ENCODE measurements at places on chromosomes 7 and 10. TPM values are rescaled to one million over a fixed set of nuclear protein-coding genes. Genes with fewer than 3 reads are reported as not detected.

PRRT4 gene
- 3.4 TPM for polyA plus RNA-seq

- DNase-seq = peak; percentile 48
Observed at GRCh38 chr7:128755075-128755818, 16.1 kb downstream of the CALU start.

- no peak for DNase-seq
Observed at GRCh38 chr7:108267615-108268014, 137.5 kb upstream of the LAMB4 start.

- DNase-seq = no peak
Observed at GRCh38 chr10:36451391-36451970, 673.9 kb upstream of the ANKRD30A start.

DNA sequence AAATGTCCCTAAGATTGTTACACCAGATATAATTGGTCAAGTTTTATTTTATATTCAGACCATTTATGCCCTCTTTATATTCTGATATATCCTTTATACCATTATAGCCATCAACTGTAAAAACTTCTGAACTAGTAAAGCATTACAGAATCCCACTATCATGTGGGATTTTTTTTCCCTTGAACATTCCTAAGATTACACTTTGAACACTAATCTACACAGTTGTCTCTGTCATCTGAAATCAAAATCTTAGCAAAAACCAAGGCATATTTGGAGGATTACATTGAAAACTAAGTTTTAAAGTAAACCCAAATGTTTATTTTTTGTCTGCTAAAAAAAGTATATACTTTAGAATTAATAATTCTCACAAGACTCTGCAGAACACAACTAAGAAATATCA lies 116.2 kb upstream of the GPR22 start:
- DNase-seq = no peak

RASA4B gene
- polyA plus RNA-seq = 15.5 TPM

TRIM73 gene
- 1.3 TPM for polyA plus RNA-seq

DNA sequence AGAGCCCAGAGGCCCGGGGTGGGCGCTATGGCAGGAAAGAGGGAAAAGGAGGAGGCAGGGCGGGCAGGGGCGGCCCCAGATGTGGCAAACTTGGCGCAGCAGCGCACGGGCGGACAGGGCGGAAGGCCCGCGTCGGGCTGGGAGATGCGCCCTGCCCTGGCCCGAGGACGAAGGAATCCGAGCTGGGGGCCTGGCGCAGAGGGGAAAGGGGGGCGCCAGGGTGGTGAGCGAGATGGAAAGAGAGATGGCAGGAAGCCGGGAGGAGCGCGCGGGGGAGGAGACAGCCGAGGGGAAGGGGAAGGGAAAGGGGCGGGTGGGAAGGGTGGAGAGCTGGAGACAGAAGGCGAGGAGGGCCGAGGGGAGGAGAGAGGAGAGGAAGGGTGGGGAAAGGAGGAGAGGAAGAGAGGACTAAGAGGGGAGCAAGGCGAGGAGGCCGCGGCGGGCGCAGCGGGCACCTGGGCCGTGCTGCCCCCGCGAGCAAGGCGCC lies at the start of gene MARVELD1:
Gene MARVELD1 (plus strand): TSS at position 392 of the 487 bp plus-strand sequence. CDS start 147 bp downstream, outside the sequence.
- peak; percentile 91 for DNase-seq

ITIH5 gene
- 0.05 TPM for polyA plus RNA-seq

DNA sequence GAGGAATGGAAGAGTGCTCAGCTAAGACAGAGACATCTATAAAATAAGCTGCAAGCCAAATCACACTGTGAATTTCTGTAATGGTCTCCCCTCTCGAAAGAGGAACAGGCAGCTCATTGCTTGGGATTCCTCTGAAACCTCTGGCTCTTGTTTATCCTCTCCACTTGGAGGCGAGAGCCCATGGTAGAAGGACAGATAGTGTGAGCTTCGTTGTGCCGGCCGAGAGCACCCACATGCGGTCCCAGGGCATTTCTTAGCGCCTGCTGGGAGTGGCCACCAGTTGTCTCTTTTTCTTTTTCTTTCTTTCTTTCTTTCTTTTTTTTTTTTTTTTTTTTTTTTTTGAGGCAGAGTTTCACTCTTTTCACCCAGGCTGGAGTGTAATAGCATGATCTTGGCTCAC lies 26.2 kb downstream of the CNPY1 start:
- no peak for DNase-seq

DNA sequence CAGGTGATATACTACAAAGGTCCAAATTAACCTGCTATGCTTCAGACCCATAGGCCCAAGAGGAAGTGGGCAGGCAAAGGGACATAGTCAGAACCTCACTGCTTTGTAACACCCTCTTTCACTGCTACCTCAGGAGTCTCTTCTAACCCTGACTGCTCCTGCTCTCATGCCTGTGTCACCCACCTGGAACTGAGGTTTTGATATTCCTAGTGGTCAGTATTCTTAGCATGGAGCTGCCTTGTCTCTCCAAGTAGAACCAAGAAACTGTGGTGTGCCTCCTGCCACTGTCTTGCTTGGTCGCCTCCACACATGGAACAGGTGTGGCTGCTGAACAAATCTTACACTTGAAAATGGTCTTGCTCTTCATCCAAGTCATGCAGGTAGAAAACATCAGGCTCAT lies 677.5 kb downstream of the XPNPEP1 start:
- no peak for DNase-seq

GRCh38 chr7:98372993-98373392 lies 27.9 kb downstream of the BAIAP2L1 start:
- DNase-seq = no peak

GRCh38 chr10:43781480-43782361 lies 133.0 kb upstream of the ZNF32 start:
- DNase-seq = peak; percentile 64

DNA sequence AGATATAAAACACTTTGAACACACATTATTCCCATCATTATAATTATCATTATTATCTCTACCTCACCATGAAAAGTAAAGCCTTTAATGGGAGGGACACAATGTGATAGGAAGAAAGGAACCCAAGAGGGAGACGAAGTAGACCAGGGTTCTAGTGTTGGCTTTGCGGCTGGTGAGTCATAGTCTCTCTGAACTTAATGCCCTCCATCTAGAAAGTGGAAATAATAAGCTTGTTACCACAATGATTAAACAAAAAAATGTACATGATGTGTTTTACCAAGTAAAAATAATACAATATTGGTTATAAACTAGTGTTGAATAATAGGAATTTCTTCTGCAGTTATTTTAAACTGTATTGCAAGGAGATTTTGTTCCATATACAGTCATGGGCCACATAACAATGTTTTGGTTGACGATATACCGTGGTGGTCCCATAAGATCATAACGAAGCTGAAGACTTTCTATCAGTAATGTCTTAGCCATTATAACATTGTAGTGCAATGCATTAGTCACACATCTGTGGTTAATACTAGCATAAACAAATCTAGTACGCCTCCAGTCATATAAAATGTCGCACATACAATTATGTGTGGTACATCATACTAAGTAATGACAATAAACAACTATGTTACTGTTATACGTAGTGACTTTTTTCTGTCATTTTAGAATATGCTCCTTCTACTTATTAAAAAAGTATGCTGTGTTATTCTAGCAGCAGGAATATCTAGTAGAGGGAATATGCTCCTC lies 450.6 kb upstream of the SORCS1 start:
- DNase-seq = no peak

DNA sequence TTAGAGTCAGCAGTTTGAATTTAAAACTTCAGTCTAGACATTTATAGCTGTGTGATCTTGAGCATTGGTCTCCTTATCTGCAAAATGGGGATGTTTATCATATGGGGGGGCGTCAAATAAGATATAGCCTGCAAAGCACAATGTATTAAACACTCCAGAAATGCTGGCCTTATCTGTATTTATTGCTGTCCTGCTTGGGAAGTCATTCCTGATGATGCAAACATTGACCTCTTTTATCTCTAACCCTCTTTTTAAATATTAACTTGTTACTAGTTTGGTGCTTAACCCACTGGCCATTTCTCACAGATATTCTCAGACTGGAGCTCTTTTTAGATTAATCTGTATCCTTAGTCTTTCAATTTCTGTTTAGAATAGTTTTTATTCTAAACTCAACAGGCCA lies 13.2 kb downstream of the MRPS33 start:
- DNase-seq = no peak

GRCh38 chr10:25952857-25953256 lies 18.8 kb downstream of the MYO3A start:
- no peak for DNase-seq

ADARB2 gene
- polyA plus RNA-seq = not detected

DNA sequence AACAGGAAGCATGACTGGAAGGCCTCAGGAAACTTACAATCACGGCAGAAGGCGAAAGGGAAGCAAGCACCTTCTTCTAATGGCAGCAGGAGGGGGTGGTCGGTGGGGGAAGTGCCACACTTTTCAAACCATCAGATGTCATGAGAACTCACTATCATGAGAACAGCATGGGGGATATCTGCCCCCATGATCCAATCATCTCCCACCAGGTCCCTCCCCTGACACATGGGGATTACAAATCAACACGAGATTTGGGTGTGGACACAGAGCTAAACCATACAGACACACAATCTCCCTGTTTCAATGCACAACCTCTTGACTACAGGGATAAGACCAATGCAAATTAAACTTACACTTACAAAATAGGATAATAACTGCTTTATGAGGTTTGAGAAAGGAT lies 97.6 kb downstream of the SGMS1 start:
- DNase-seq = no peak

DNA sequence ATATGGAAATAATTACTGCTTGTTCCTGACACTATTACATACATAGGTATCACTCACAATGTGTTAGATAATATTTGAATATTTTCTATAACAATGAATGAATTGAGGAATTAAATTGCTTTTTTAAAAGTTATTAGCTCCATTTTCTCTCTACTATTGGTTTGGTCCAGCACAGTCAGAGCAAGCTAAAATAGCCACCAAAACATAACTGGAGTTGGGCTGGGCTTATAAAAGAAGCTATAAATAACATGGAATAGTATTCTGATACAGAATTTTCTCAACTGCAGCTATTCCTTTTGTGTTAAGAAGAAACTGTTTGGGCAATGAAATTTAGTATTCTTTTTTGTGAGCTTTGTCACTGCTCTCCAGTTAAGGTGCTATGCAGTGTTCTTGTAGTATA lies 142.6 kb upstream of the LRRN3 start:
- no peak for DNase-seq

GRCh38 chr7:29500719-29501118 lies 62.9 kb upstream of the PRR15 start:
- no peak for DNase-seq

BMPER gene
- polyA plus RNA-seq = 20.0 TPM

DNA sequence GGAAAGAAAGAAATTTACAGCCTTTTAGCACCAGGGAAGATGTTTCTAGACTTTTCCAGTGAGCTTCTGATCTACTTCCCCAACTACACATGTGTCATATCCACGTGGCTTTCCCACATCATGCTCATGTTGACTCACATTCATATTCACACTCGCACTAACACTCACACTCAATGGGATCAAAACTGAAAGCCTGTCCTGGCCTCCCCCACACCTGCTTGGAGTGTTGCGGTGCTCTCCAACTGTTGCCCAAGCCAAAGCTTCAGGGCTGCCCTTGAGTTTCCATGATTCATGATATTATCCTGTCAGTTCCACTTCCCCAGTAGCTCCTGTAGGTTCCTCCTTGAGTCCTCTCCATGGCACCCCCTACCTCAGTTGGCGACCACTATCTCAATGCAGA lies 444.4 kb downstream of the GATA3 start:
- no peak for DNase-seq

DNA sequence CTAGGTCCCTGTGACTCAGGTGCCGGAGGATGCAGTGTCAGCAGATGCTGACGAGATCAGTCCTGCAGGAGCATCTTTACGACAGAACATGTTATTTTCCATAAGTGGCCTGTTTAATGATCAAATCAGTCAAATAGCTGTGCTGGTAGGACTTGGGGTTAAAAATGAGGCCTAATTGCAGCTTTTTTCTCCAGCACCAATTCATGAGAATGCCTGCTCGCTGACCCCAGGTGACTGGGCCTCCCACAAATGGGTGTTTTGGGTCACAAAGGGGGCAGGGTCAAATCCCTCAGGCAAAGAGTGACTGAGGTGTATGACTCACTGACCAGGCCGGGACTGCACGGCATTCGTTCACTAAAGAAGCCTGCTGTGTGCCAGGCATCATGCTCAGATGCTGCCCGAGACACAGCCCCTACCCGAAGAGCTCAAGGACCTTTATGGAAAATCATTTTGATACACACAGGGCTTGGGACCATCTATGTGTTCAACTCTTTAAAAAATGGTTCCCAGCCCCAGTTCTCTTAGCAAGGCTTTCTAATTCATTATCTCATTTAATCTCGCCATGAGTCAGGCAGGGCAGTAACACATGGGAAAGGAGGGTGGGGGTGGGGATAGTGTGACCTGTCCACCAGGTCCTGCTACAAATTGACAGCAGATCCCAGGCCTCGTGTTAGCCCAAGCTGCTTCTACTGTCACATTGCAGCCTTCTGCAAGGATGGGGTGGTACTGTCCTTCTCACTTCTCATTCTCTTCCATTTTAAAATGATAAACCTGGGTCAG lies 21.1 kb downstream of the ZNF775 start:
- peak; percentile 72 for DNase-seq

- peak; percentile 34 for DNase-seq
Observed at GRCh38 chr10:133292919-133293809, 15.5 kb downstream of the TUBGCP2 start.

PLEKHS1 gene
- polyA plus RNA-seq = not detected

- DNase-seq = no peak
Observed at GRCh38 chr7:139733751-139734150, 44.0 kb downstream of the HIPK2 start.

- DNase-seq = peak; percentile 50
Observed at GRCh38 chr7:100087055-100087750, 1.6 kb upstream of the COPS6 start.

DNA sequence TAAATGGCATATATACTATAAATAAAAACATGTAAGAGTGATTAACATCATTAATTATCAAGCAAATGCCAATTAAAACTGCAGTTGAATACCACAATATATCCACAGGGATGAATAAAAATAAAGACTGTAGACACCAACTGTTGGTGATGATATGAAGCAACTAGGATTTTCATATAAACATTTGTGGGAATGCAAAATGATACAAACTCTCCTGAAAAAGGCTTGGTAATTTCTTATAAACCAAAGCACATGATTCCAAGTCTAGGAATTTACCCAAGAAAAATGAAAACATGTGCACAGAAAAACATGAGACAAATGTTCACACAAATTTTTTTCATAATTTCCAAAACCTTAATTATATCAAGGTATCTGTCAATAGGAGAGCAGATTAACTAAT lies 448.1 kb downstream of the ETV1 start:
- no peak for DNase-seq

- no peak for DNase-seq
Observed at GRCh38 chr10:122663516-122664130, 36.0 kb downstream of the C10orf120 start.

GRCh38 chr7:32506266-32507054 lies 11.2 kb downstream of the AVL9 start:
- DNase-seq = no peak

DNA sequence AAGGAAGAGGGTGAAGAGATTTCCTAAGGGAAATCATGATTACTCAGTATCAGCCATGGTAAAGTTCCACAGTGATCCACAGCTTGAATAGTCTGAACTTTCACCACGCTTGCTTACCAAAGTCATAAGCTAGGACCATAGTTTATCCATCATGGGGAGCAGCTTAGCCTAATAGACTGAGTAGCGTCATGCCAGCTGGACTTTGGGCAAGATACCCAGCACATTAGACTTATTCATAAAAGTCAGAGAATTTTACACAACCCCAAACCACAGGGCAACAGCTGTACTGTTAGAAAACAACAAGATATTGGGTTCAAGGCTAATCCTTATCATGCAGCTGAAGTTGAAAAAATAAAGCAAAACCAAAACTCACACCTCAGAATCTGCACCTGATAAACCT lies 491.0 kb downstream of the XPNPEP1 start:
- DNase-seq = no peak

SMKR1 gene
- 5.8 TPM for polyA plus RNA-seq

IFIT1 gene
- 4.4 TPM for polyA plus RNA-seq

SEMA3C gene
- polyA plus RNA-seq = 51.1 TPM

All from SK-N-SH (cell line).